CD4-positive, alpha-beta T cell treated with Interleukin-15 for 1 hour (primary cell): ENCODE measurements at places on chromosomes 3 and 15.
A peak's percentile ranks its signal among the peaks of the same experiment; 100 is the strongest.

GRCh38 chr3:153305189-153305588 lies 143.2 kb downstream of the RAP2B start:
- no peak for DNase-seq

- no peak for DNase-seq
Observed at GRCh38 chr15:92294759-92295158, 98.9 kb upstream of the ST8SIA2 start.

DNA sequence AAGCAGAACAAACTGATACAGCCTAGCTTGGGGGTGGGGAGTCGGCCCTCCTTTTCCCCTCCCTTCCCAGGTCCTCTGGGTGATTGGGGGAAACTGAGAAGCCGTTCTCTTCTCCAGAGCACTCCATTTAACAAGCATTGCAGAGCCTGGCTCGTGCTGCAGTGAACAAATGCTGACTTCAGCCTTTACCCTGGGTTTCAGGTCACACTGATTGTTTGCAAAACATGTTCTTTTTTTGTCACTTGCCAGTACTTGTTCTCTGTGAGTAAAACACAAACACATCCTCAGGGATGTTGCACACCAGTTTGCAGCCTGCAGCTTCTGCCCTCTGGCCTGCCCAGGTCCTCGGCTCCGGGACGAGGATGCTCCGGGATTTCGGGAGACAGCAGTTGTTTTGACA lies 132.8 kb downstream of the PGPEP1L start:
- no peak for DNase-seq

GRCh38 chr3:180092889-180093288 lies 56.2 kb upstream of the PEX5L start:
- DNase-seq: no peak

GRCh38 chr15:60351066-60351465 lies 46.7 kb downstream of the ANXA2 start:
- DNase-seq: no peak

DNA sequence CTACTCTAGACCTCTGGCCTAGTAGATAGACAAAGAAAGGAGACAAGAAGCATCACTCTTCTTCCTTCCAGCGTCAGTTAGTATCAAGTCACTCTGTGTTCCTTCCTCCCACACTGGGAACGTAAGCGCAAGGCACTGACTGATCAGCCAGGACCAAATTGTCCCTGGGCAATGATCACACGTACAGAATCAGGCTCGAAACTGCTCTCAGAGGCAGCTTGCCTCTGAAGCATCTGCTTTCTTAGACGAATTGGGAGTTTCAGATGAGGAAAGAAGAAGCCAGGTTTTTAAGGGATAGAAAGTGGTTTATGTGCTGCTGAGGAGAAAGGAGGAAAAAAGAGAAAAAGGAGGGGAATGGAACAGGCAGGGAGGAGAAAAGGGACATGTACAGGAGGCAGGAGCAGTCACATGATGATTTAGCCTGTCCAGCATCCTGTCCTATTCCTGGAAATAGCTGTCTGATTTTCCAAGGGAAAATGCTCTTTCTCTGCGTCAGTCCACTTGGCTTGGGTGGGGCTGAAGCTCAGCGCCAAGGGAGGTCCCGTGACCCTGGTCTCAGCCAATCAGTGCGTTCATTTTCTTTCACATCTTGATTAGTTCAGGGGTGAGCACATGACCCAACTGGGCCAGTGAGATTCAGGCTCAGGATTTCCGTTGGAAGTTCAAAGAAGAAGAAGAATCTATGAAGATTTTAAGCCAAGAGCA lies 102.0 kb upstream of the PRICKLE2 start:
- DNase-seq: no peak

DNA sequence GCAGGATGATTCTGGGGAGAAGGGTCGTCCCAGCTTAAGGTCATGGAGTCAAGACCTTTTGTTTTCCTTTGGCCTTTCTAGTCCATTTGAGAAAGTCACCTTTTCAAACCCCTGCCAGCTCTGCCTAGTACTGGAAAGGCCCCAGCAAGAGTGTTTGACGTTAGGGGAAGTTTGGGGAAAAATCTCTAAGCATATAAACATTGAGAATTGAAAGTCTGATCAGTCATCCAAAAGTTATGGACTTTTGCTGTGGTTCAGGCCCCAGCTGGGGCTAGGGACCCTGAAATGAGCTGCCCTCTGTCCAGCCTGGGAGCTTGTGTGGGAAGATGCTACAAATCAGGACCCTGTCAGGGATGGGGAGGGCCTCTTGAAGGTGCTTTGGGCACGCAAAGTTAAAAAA lies 21.6 kb downstream of the SLC6A6 start:
- peak; percentile 4 for DNase-seq

GRCh38 chr3:14784087-14784681 lies 34.6 kb upstream of the FGD5 start:
- DNase-seq: no peak

- DNase-seq: no peak
Observed at GRCh38 chr15:88202231-88202630, 54.3 kb downstream of the NTRK3 start.

- no peak for DNase-seq
Observed at GRCh38 chr15:73620078-73620477, 13.1 kb downstream of the NPTN start.

- no peak for DNase-seq
Observed at GRCh38 chr15:97791824-97792792, 168.4 kb upstream of the ARRDC4 start.

DNA sequence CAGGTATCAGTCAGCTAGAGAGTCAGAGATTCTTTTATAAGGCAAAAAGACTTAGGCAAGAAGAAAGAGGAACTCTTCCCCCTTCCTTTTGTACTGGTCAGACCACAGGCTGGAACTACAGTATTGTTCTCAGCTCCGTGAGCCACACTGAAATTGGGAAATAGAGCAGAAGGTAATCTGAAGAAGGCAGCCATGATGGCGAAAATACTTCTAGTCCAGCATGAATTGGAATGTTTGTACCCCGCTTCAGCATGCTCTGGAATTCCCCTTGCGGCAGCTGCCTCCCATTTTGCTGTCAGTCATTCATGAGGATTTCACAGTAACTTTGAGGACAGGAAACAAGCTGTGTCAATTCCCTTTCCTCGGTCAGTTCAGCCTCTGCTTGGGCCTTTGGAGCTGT lies 96.2 kb downstream of the CORO2B start:
- DNase-seq: no peak

- DNase-seq: no peak
Observed at GRCh38 chr15:47796339-47796738, 79.0 kb downstream of the SEMA6D start.

GRCh38 chr3:72517921-72518424 lies 330.3 kb downstream of the SHQ1 start:
- DNase-seq: no peak
